T-helper 22 cell (primary cell): ENCODE measurements at places on chromosomes 11 and 22.

DNA sequence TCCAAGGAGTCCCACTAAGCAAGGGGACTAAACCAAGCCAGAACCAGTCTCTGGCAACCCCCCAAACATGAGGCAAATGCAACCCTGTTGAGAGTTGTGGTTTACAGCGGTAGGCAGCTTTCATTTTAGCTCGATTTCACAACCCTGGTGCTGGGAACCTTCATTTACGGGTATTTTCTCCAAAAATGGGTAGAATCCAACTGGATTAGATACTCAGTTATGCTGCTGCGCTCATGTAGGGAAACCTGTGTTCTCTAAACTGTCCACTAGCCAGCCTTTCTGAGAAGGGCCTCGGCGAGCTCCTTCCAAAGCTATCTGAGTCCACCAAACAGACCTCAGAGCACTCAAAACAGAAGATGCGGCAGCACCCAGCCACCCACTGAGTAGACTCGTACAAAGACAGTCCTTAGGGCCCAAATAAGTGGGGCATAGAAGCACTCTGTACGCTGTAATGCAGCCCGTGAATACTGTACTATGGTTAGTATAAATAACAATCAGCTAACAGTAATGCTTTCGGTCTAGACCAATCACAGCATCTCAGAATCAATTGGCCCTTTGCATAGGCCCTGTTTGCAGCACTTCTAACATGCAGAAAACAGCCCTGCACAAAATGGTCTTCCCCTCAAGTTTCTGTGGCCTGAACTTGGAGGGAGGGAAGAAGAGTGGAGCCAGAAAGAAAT is 104.7 kb downstream of the ETS1 start:
- DNase-seq, result peak; percentile 60

DNA sequence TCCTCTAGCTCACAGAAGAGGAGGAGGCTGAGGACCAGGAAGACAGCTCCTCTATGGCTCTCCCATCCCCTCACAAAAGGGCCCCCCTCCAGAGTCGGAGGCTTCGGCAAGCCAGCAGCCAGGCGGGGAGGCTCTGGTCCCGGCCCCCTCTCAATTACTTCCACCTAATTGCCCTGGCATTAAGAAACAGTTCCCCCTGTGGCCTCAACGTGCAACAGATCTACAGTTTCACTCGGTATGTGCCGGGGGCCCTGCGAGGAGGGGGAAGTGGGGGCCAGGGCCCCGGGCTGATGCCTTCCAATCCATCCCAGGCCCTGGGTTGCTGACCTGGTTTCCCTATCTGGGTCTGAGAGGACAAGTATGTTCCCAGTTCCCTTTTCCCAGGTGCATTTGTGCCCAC is 7.9 kb downstream of the FOXR1 start:
- no peak for DNase-seq

GRCh38 chr11:134014511-134014910 is 54.4 kb upstream of the JAM3 start:
- DNase-seq, result no peak

- DNase-seq, result no peak
Measured at GRCh38 chr22:31093086-31093850, 12.2 kb downstream of the SMTN start.

DNA sequence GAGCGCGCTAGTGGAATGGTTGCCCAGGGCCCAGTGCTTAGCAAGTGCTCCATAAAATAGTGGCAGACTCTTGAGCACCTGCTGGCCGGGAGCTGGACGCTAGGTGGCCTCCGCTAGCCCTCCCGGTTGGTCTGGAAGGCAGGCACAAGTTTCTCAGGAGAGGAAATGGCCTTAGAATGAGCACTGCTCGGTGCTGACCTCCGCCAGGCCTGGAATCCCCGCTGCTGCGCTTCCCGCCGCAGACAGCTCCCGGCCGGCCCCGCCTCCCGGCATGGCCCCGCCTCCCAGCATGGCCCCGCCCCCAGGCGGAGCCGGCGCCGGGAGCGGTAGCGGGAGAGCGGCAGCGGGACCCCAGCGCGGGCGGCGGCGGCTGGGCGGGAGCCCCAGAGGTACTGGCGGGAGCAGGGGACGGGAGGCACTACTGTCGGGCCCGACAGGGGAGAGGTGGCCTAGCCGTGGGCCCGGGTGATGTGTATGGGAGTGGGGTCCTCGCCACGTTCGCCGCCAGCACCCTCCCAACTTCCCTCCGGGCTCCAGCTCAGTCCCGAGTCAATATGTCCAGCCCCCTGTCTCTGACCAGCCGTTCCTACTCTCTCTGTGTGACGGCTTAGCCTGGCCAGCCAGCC is at the start of gene SIPA1:
Gene SIPA1 (plus strand): TSS at position 308 of the 626 bp plus-strand sequence. CDS start 2,821 bp downstream, outside the sequence.
- DNase-seq, result peak; percentile 61

- no peak for DNase-seq
Measured at GRCh38 chr11:109914809-109915653, 178.2 kb upstream of the ZC3H12C start.

DNA sequence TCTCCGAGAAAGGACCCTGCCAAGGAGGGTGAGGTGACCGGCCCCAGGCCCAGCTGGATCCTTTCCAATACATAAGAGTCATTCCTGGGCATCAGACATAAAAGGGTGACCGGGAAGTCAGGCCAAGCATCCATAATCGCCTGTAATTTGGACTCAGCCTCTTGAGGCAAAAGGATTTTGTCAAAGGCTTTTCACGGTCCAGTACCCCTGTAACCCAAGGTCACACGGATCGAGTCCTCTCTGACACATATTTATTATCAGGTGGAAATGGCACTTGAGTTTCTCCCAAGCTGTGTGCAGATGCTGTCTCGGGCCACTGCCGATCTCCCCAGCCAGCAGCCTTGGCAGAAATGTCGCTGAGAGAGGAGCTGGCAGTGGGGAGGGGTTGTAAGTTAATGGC is 556.5 kb downstream of the MN1 start:
- DNase-seq, result no peak

GRCh38 chr11:7204778-7205177 is 46.9 kb upstream of the SYT9 start:
- DNase-seq, result no peak

DNA sequence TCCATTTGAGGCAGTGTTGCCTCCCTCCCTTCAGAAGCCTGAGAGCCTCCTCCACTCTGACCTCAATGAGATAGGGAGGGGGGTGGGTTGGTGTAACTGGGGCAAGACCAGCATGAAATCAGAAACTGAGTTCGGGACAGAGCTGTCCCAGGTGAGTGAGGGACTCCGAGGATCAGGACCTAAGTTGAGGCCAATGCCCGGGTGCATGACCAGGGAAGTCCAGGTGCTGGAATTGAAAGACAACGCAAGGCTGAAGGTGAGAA is 40.8 kb upstream of the ZBED5 start:
- no peak for DNase-seq

DNA sequence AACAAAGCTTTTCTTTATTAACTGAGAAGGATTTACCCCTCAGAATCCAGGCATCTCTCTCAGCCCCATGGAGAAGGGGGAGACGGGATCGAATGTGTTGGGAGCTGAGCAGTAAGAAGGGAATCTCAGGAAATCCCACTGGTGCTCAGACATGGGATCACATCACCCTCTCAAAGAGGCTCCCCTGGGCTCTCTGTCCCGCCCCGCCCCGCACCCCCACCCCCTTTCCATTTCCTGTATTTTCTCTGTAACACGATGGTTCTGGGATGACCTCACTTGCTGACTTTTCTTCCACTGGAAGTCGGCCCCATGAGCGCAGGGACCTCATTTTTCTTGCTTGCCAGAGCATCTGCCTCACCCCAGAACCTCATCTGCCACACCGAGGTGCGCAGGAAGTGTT is 100.0 kb downstream of the RPS6KA4 start:
- DNase-seq, result no peak

GRCh38 chr22:35114131-35114980 is 48.4 kb downstream of the ISX start:
- DNase-seq, result no peak

GRCh38 chr11:39011797-39012196 is 2413.8 kb upstream of the RAG2 start:
- DNase-seq, result no peak

- DNase-seq, result peak; percentile 11
Measured at GRCh38 chr11:9250139-9250582, 15.0 kb downstream of the DENND5A start.

GRCh38 chr11:15665368-15665871 is 550.7 kb downstream of the INSC start:
- no peak for DNase-seq

- no peak for DNase-seq
Measured at GRCh38 chr11:19244084-19244483, 3.3 kb upstream of the E2F8 start.

DNA sequence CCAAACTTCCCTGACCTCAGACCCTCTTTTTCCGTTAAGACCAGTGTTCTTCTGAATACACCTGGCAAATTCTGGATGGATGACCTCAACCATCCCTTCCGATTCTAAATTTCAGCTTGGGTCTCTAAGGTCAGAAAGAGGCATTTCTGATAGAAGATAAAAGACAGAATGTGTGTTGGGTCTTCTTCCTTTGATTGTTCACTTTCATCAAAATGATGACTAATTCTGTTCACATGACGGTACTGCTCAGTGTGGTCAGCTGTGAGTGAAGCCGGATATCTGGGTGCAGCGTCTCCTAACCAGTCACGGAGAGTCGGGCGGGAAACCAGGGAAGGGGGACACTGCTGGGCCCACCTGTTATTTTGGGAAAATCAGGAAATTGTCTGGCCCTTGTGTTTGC is 151.6 kb upstream of the NAV2 start:
- DNase-seq, result no peak

- no peak for DNase-seq
Measured at GRCh38 chr22:28222052-28222451, 303.0 kb upstream of the PITPNB start.

GRCh38 chr11:94310191-94310875 is 6.0 kb downstream of the IZUMO1R start:
- no peak for DNase-seq

DNA sequence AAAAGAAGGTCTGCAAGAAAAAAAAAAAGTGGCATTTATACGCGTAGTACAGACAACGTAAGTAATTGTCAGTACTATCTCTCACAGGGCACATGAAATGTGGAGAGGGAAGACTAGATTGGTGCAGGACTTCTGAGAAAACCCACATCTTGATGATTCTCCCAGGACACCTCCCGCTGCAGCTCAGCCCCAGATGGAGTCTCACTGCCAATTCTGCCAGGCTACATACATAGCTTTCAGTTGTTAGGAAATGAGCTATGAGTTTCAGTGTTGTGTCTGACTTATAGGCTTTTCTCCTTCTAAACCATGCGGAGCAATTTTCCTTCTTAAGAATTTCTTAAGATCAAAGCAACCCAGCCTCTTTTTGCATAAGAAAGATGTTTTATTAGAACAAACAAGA is 9.6 kb downstream of the OR5A2 start:
- no peak for DNase-seq

- no peak for DNase-seq
Measured at GRCh38 chr11:126722006-126722736, 278.4 kb downstream of the KIRREL3 start.

- DNase-seq, result no peak
Measured at GRCh38 chr11:72789493-72790131, 4.2 kb downstream of the STARD10 start.

DNA sequence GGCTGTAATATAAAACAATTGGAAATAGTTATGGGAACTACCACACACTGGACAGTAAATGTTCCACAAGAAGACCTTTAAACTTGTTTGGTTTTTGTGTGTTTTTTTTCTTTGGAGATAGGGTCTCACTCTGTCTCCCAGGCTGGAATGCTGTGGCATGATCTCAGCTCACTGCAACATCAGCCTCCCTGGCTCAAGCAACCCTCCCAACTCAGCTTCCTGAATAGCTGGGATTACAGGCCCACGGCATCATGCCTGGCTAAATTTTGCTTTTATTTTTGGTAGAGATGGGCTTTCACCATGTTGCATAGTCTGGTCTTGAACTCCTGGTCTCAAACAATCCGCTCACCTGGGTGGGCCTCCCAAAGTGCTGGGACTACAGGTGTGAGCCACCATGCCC is 121.0 kb downstream of the MPPED2 start:
- DNase-seq, result no peak

GRCh38 chr22:36351921-36352802 is 35.6 kb downstream of the MYH9 start:
- DNase-seq, result no peak
